ENCODE measurements at places on chromosomes 3 and 15.

- no peak for DNase-seq
Measured at GRCh38 chr15:59711451-59712243, 22.5 kb upstream of the BNIP2 start.

GRCh38 chr3:83230841-83231240, 1469.4 kb upstream of the GBE1 start:
- DNase-seq: no peak

- no peak for DNase-seq
Measured at GRCh38 chr3:158057666-158058065, 48.6 kb downstream of the SHOX2 start.

DNA sequence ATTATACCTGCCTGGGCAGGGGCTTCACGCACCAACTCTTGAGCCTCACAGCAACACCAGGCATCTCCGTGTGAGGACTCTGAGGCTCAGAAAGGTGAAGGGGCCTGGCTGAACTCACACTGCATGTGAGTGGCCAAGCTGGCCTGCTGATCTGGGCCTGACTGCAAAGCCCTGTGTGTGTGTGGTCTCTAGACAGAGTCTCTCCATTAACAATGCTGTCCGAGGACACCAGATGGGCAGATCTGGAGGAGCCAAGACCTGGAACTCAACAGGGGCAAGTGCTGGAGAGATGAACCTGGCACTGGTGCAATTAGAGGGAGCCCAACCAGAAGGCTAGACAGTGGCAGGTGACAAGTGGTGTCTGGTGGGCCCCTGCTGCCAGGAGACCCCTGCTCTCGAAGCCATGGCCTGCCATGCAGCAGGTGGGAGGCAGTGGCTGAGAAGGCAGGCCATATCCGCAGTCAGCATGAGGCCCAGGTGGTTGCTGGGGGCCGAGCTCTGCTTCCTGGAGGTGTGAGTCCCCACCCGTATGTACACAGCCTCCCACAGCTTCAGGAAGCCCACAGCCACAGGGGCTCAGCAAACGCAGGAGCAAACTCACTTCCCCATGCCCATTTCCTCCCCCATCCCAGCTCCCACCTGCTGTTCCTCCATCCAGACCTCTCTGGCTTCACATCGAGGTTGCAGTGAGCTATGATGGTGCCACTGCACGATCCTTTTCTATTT, 39.0 kb downstream of the CYP11A1 start:
- no peak for DNase-seq

DNA sequence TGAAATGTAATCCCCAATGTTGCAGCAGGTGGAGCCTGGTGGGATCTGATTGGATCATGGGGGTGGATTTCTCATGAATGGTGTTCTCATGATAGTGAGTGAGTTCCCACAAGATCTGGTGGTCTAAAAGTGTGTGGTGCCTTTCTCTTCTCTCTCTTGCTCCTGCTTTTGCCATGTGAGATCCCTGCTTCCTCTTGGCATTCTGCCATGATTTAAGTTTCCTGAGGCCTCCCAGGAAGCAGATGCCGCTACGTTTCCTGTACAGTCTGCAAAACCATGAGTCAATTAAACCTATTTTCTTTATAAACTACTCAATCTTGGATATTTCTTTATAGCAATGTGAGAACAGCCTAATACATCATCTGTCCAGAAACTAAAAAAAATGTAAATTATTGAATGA, 298.3 kb downstream of the MEX3B start:
- no peak for DNase-seq

All from left hindlimb (tissue), 1 donor.